ENCODE measurements at places on chromosomes 4 and X. TPM values are rescaled to one million over a fixed set of nuclear protein-coding genes. Genes with fewer than 3 reads are reported as not detected.

Gene NOA1
- 7.0 TPM for total RNA-seq

GRCh38 chr4:38075370-38076152, 115.4 kb downstream of the PTTG2 start:
- DNase-seq: no peak

GRCh38 chr4:104592183-104592582, 97.5 kb upstream of the CXXC4 start:
- DNase-seq: no peak

DNA sequence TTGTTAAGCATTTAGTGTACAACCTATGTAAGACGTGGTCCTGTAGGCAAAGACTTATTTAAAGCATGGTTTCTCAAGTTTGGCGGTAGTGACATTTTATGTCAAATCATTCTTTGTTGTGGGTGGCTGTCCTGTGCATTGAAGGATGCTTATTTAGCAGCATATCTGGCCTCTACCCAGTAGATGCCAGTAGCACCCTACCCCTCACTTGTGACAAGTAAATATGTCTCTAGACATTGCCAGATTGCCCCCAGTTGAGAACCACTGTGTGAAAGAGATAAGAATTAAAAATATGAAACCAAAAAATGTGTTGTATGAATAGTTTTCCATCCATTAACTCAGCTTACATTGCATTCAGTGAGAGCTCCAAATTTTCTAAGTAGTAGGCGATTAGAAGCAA, 25.5 kb downstream of the MMAA start:
- no peak for DNase-seq

DNA sequence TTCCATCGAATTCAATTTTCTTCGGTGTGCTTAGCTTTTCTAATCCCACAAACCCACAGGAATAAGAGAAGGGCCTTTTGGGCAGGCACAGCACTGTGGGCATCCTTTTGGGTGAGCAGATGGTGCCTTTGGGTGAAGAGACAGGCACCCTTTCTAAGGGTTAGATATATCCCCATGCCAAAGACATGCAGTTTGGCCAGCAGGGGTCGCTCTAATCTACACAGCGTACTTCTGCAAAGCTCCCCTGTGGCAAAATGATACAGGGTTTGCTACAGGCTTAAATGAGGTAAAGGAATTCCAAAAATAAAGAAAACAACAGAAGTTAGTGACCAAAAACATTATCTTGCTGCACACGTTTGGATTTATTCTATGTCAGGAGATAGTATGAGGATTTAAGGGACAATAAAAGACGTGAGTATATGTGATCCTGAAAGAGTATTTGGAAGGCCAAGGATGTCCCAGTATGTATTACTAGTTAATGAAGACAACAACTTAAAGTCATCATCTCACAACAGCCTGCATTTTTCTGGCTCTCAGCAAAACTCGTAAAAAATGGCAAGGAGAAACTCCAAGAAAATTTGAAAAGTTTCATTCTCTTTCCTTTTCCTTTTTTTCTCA, 49.5 kb downstream of the PHEX start:
- DNase-seq: peak; percentile 7

DNA sequence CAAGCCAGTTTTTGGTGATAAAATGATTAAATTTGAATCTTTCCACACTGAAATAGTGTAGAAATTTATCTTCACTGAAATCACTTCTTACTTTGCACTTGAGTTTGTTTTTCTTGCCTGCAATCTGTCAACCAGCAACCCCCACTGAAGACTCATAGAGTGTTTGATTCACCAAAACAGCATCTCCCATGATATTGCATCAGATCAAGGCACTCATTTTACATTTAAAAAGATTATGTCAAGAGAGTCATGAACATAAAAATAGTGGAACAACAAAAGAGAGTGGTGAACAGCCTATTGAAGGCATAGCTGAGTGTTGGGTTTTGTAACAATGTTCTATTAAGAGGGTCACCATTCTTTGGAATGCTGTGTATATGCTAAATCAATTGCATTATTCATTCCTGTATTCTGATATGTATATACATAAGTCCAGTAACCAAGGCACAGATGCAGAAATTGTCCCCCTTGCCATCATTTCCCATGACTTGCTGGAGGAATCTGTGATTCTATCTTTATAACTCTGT, 1934.9 kb downstream of the ARAP2 start:
- DNase-seq: no peak

- peak; percentile 6 for DNase-seq
These were observed 392.0 kb downstream of the GBA3 start for GRCh38 chr4:23084559-23085248.

Gene CSAG2
- total RNA-seq: not detected

Gene LEF1
- not detected for total RNA-seq

Gene PHOX2B
- not detected for total RNA-seq

DNA sequence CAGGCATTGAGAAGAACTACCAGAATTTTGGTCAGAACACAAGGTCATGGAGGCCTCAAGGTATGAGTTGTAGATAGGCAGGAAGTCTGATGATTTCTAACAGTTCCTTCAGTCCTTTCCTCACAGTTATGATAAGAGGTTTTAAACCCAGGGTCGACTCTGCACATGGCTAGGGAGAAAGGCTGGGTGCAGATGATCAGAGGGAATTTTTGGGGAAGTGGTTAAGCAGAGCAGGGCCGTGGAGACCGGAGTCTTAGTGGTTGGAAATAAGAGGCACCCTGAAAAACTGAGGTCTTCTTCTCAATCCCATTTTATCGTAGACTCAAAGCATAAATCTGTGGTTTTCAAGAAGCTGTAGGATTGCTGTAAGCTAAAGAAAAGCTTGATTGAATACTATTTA, 118.5 kb upstream of the ANK2 start:
- no peak for DNase-seq

- DNase-seq: no peak
These were observed 1.3 kb downstream of the NOP14 start for GRCh38 chr4:2961811-2962441.

- DNase-seq: no peak
These were observed 83.5 kb upstream of the INTU start for GRCh38 chr4:127548990-127549925.

Gene ADH7
- not detected for total RNA-seq

Gene TTC29
- not detected for total RNA-seq

GRCh38 chrX:119008110-119008744, 33.8 kb downstream of the LONRF3 start:
- no peak for DNase-seq

GRCh38 chrX:130109429-130110378, 593 bp downstream of the ELF4 start:
- peak; percentile 52 for DNase-seq

- no peak for DNase-seq
These were observed 419.6 kb upstream of the LCORL start for GRCh38 chr4:18441203-18441590.

GRCh38 chr4:68283095-68283494, 37.6 kb upstream of the TMPRSS11B start:
- DNase-seq: no peak

DNA sequence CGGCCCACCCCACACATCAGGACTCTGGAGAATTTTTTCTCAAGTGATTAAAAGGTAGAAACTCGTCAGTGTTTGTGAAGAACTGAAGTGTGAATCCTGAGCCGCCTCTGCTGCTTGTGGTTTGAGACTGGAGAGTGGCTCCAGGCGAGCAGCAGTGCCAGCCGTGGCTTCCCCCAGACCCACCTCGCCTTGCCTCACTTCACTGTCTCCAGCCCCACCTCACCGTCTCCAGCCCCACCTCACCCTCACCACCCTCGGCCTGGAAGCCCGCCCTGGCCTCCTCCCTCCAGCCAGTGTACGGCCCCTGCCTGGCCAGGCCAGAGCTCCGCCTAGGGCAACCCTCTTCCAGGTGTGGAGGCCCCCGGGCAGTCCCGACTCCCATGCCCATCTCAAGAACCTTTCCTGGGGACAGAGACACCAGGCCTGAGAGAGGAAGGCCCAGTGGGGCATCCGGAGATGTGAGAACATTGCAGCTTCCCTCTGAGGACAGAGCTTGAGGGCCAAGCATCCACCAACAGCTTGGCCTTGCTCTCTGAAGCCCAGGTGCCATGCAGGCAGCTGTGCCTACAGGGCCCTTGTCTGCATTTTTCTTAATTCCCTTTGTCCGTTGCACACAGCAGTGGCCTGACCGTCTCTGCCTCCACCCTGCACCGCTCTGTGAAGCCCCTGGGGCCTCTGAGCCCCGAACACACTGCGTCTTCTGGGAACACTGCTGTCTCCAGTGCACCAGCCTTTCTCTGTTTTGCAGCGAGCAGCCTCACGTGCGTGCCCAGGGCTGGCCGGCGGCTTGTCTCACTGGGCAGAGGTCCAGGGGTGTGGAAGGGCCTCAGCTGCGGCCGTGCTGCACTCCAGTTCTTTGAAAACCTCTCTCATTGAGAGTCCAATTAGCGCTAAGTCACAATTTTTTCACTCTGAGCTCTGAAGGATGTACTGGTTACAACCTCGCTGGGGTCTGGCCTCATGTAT, 13.8 kb downstream of the SH3BP2 start:
- DNase-seq: no peak

- DNase-seq: no peak
These were observed 388.4 kb upstream of the HS3ST1 start for GRCh38 chr4:11817088-11817487.

Gene KIAA1210
- total RNA-seq: not detected

GRCh38 chrX:123779908-123780396, 47.1 kb upstream of the THOC2 start:
- DNase-seq: no peak

DNA sequence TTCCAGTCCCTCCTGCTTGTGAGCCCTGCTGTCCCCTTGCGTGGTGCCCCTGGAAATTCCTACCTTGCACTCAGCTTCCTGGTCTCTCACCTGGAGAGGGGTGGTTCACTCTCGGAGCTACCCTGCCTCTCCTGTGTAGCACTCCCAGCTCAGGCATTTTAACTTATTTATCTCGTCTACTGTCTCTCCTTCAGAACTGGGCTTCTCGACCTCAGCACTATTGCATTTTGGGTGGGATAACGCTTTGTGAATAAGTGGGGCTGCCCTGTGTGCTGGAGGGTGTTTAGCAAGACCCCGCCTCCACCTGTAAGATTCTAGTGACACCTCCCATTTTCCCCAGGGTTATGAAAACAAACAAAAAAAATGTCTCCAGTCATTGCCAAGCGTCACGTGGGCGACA, 56.0 kb upstream of the SORCS2 start:
- no peak for DNase-seq

- no peak for DNase-seq
These were observed 25.6 kb upstream of the TBC1D19 start for GRCh38 chr4:26558166-26558895.

GRCh38 chr4:6778435-6778834, 4.1 kb upstream of the KIAA0232 start:
- no peak for DNase-seq

DNA sequence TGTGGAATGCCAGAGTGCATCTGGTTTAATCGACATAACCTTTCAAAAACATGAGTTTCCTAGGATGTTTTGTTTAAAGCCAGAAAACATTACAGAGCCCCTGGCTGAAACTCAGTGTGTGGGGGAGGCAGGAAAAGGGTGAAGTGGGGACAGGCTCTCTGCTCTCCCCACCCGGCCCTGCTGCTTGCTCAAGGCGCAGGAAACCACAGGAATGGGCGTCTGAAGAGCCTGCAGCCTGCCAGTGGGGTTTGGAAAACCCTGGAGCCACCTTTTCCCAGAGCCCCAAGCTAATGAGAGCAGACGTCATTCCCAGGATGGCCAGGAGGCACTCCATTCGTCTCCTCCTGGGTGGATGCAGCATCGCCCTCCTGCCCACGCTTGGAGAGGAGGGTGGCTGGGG, 240.6 kb downstream of the AFAP1 start:
- DNase-seq: no peak

DNA sequence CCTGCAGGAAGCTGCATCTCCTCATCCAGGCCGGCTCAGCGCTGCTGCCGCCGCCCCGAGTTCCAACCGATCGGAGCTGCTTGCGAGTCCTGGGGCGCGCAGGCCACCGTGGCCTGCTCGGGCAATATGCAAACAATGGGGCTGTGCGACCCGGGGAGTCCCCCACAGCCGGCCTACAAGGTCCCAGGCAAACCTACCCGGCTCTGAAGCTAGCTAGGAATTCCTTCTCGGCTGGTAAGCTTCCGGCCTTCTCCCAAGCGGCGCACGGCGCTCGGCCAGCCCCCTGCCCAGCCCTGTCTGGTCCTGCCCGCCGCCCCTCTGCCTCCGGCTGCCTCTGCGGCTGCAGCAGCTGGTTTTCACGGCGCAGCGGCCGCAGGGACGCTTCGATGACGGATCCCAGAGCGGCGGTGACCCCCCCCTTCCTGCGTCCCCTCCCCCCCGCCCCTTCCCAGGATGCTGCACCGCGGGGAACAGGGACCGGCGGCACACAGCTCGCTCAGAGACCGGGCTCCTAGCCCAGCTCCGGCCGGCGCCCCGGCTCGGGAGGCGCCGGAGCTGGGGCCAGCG, 59.4 kb downstream of the TSC22D3 start:
- peak; percentile 20 for DNase-seq

- DNase-seq: no peak
These were observed 23.2 kb upstream of the SMIM20 start for GRCh38 chr4:25890571-25891485.

DNA sequence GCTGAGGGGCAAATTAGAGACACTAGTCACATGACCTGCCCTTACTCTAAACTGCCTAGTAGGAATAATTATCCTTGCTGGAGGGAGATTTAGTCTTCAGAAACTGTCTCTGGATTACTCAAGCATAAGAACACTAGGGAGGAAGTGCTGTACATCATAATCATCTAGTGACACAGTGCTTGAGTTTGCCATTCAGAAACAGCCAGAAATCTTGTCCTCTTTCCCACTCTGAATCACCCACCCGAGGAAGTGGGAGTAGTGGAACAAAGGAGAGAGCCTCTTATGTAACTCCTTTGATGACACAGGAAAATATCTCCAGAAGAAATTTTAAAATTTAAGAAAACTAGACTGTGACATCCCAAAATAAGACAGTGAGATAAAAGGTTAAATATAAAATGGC, 69.3 kb upstream of the PCDH19 start:
- no peak for DNase-seq

DNA sequence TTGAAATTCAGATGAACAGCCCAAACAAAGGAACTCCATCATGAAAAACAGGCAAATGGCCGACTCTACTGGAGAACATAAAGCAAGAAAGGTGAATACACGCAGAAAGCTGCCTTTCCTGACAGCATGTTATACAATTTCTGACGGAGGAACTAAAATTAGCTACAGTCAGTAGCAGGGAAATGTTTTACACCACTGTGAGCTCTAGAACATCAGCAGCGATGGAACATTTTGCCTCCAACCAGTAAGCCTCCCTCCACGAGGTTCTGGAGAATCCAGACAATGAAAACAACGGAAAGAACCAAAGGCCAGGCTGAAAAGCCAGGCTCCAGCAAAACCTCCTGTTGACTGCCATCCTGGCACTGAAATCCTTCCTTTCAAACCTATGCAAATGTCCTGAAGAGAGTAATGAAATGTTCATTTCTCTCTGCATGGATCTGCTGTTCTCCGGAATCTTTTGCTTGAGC, 78.9 kb downstream of the IRF2 start:
- no peak for DNase-seq

Gene PAGE1
- total RNA-seq: not detected

Gene SMIM43
- total RNA-seq: 3.4 TPM

Gene FMR1
- 20.3 TPM for total RNA-seq

Gene HS3ST1
- total RNA-seq: 0.23 TPM

Gene APBB2
- total RNA-seq: 36.1 TPM

Gene ABCG2
- total RNA-seq: 1.8 TPM

Gene SPANXA2
- not detected for total RNA-seq

Gene MEPE
- not detected for total RNA-seq
